Naive thymus-derived CD8-positive, alpha-beta T cell (primary cell): ENCODE measurements at places on chromosomes 16 and 17.

DNA sequence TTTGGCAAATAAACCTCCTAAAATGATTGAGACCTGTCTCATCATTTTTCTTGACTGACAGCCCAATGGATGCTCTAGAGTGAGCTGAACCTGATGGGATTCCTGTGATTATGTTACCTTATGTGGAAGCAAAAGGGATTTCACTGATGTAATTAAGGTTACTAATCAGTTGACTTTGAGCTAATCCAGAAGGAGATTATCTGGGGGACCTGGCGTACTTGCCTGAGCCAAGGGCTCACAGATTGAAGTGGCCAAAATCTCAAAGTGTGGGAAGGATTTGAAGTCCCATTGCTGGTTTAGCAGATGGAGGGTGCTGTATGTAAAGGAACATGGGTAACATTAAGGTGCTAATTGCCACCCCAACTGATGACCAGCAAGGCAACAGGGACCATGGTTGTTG, 214.0 kb downstream of the CPPED1 start:
- DNase-seq: no peak

- DNase-seq: no peak
Observed at GRCh38 chr16:2081201-2082084, 33.7 kb downstream of the TSC2 start.

DNA sequence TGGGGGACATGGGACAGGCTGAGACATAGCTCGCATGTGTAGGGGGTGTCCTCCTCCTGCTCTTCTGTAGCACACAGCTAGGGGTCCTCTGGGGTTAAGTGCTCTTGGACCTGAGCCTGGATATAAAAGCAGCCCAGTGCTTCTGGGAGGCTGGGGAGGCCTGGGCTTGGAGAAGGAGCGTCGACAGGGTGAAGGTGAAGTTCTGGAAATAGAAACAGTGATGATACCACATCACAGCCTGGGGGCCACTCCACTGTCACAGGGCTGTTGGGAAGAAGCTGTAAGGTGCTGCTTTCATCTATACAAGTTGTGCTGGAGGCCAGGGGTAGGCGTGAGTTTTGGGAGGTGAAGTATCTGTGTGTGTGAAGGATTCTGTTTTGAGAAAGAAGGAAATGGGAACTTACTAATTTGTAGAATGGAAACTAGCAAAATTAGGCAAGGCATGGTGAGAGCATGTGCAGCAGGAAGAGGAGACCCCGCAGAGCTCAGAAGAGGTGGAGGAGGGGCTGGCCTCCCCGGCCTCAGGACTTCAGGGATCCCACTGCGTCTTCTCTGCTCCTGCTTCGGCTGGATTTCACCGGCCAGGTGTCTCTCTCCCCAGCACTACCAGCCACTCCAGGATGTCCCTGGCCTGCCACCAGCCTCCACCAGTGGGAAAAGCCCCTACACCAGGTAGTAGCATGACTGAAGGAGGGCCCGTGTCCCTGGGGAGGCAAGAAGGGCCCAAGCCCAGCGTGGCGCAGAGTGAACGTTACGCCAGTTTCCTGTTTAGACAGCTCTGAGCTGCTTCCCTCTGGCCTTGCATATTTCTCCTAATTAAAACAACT, 19.4 kb downstream of the PLCG2 start:
- DNase-seq: no peak

GRCh38 chr17:55513885-55514590, 2.8 kb upstream of the SMIM36 start:
- DNase-seq: peak; percentile 76
